ENCODE measurements at places on chromosomes 2 and 18. TPM values are rescaled to one million over a fixed set of nuclear protein-coding genes. Genes with fewer than 3 reads are reported as not detected.

DNA sequence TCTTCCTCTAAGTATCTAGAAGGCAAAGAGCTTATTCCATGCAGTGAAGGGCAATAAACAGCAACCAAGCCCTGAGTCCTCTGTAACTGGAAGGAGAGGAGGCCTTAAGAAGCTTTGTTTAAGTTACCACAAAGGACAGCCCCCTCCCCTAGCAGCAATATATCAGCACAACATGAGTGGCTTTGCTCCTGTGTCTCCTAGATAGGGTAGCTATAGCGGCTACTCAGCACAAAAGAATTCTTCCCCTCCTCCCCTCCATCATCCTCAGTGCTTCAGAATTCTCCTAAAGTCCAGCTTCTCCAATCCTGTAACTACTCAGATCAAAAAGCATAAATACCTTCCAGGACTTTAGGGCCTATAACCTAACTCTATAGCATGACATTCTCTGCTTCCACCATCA is 16.5 kb downstream of the SUMO1 start:
- peak; percentile 33 for DNase-seq

DNA sequence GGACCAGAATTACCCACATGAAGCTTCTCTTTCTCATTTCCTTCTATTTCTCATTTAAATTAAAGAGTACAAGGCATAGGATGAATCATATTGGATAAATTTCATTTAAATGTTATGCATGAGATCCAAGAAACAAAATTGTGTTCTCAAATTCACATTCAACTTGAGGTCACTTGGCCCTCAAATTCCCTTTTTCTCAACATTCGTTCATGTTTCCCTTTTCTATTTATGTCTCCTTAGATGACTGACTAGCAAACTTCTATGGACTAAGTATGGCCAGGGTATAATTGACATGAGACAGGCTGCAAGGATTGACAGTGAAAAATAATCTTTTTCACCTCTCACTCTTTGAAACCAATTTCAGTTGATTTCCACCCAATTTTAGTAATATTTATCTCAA is 4.0 kb upstream of the LDLRAD4 start:
- DNase-seq = no peak

DNA sequence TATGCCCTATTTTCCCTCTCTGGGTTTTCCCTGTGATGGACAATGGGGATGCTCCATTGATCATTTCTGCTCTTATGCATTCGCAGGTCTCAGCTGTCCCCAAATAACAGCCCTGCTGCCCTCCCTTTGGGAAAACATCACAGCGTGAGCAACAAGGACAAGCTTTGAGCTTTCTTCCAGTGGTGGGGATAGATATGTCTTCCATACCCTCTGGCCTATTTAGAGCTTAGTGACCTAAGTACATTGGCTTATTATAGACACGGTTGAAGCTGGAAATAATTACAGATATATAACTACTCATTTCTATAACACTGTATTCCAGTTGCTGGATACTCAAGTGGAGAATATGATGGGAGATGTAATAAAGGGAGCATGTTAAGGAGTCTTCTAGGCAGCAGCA is 304.3 kb upstream of the MGAT5 start:
- no peak for DNase-seq

DNA sequence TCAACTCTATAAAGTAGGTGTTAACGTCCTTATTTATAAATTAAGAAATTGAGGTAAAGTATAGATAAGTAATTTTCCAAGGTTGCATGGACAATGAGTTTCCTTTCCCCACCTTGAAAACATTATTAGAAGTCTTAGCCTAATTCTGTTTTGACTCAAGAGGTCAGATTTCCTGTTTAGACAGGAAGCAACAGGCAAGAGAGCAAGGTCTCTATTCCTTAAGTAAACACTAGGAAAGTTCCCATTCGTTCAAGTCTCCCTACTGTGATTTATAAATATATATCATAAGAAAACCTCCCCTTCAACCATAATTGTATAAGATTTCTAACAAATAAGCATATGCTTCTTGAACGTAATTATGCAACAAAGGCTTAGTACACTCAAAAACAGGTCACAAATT is 40.3 kb downstream of the CLASP1 start:
- DNase-seq = no peak

DNA sequence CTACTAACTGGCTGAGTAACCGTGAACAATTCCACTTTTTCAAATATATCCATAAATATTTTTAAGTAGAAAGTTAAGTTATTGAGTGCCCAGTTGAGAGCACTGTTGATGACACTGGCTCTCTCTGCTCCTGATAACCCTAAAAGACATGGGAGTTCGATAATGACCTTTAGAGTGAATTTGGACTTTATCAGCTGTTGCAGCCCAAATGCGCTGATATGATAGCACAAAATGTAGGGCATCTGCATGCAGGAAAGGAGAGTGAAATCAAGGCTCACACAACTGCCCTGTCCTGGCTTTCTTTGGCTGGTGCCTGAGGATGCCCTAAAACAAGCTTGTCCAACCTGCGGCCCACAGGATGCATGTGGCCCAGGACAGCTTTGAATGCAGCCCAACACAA is 60.0 kb upstream of the ALK start:
- DNase-seq = no peak

GRCh38 chr2:188443207-188443606 is 151.5 kb downstream of the GULP1 start:
- DNase-seq = no peak

DNA sequence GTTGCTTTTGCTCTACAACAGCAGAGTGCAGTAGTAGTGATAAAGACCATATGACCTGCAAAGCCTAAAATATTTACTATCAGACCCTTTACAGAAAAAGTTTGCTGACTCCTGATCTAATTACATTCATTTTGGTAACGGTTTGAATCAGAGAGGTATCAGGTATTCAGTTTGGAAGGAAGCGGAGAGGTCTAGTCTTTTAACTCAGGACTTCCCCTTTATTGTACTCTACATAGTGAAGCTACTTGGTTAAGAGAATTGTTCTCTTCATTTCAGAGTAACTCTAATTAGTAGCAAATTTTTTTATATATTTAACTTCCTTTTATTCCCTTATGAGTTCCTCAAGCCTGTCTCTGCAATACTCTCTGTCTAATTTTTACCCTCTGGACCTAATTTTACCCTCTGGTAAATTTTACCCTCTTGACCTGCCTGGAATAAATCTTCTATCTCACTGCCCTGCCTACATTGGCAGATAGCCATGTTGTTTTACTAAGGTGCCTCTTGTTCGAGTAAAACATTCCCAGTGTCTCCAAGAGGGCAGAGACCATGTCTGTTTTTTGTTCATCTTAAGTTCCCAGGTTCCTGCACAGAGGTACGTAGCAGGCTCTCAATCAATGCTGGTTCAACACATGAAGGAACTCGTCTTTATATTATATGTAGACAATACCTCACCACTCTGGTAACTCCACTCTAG is 170.6 kb downstream of the DNAH6 start:
- no peak for DNase-seq

DNA sequence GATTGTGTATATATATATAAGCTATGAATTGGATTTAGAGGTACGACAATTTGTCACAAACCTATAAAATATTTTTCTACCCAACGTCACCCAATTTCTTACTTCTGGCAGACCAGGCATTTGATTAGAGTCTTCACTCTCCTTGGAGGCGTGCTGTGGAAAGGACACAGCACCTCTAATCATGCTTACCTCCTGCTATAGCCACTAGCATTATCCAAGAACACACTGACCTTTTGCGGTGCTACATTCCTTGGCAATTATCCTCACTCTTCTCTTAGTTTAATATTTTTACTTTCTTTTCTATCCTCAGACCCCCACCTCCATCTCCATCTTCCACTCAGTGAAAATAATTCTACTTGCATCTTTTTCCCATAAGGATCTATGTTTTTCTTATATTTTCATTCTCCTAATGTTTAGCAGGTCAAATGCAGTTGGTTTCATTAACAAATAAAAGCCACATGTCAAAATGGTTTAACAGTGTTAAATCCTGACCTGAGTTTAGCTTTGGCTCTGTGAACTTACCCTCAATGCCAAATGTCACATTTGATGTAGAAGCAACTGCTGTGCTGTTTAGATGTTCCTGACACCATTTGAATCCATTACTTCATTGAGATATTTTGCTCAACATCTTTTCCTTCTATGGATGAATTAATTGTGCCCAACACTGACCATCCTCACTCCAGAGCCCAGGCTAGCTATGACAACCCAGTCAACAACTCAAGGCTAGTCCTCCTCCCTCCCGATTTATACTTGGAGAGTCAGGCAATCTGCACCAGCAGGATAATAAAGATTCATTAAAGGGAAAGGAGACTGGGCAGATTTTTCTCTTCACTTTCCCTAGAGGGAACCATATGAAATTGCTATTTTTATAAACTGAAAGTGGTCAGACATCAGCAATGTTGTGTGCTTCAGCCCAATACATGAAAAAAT is 240.5 kb downstream of the MREG start:
- DNase-seq = no peak

- no peak for DNase-seq
These were observed 487.6 kb downstream of the THSD7B start for GRCh38 chr2:137252934-137253333.

DNA sequence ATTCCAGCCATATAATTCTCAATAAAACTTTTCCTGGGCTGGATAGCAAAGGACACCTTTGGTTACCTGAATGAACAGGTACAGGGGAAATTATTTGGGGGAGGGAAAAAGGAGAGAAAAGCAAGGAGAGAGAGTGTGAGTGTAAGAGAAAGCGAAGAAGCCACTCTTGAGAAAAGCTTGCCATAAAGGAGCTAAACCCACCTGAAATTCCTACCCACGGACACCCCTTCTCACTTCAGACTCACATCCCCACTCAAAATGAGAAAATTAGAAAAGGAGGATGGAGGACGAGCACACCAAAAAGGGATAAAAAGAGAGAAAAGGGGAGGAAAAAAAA is 354 bp downstream of the ZEB2 start:
- DNase-seq = no peak

- no peak for DNase-seq
These were observed 33.6 kb upstream of the CD28 start for GRCh38 chr2:203672856-203673255.

- no peak for DNase-seq
These were observed 39.6 kb downstream of the PTPN2 start for GRCh38 chr18:12844391-12844790.

DNA sequence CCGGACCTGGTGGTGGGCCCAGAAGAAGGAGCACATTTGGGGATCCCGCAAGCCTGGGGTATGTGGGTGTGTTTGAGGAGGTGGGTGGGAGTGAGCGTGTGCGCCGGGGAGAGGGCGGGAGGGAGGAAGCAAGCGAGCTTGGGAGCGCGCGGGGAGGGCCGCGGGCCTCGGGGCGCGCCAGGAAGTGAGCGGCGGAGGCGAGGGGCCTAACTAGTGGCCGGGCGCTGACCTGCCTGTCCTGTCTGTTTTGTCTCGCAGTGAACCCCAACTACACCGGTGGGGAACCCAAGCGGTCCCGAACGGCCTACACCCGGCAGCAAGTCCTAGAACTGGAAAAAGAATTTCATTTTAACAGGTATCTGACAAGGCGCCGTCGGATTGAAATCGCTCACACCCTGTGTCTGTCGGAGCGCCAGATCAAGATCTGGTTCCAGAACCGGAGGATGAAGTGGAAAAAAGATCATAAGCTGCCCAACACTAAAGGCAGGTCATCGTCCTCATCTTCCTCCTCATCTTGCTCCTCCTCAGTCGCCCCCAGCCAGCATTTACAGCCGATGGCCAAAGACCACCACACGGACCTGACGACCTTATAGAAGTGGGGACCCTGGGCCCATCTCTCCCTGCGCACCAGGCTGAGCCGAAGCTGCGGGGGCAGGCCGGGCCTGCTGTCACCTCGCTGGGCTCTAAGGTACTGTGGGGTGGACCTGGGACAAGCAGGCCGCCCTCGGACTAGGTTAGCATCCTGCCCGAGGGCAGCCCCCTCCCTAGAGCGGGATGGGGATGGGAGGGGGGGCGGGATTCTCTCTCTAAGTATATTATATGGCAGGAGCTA is 1.2 kb downstream of the HOXD4 start:
- DNase-seq = peak; percentile 73

DNA sequence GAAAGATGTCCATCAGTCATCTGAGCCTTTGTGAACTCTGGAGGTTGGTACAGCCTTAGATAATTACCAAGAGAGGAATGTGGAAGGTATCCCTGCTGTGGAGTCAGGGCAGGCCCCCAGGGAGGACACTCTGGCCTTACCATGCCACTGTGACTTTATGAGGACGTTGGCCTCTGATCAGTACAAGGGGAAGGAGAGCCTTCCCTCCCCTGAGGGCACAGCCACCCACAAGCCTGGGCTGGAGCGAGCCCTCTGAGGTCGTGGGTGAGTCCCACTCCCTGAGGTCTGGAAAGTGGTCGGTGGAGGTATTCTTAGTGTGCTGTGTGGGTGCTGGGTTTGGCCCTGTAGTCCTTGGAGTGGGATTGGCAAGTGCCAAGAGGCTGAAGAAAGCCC is 91.6 kb downstream of the STPG4 start:
- no peak for DNase-seq

GRCh38 chr18:34350778-34351177 is 126.1 kb upstream of the NOL4 start:
- DNase-seq = no peak

- DNase-seq = no peak
These were observed 118.8 kb downstream of the SETBP1 start for GRCh38 chr18:44799382-44799906.

DNA sequence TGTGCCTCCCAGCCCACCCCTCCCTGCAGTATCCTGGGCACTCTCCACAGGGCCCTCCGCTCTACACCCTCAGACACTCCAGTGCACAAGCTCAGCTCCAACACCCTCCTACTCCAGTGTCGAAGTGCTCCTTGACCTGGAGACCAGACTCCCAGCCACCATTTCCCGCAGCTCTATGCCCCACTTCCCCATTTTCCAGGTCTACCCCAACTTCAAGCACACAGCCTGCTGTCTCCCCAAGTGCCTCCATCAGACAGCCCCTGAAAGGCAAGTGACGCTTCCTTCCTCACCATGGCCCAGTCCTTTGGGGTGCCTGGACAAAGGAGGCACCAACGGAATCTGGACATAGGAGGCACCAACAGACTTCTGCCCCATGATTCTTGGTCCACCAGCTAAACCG is 7.2 kb downstream of the PASK start:
- DNase-seq = no peak

GRCh38 chr18:26540043-26540628 is 8.2 kb downstream of the KCTD1 start:
- DNase-seq = no peak

HOXD13 gene
- total RNA-seq = 0.07 TPM

AGFG1 gene
- 116 TPM for total RNA-seq

CAPN13 gene
- total RNA-seq = 2.3 TPM

CCNT2 gene
- total RNA-seq = 30.1 TPM

KCNJ3 gene
- total RNA-seq = 0.28 TPM

NMS gene
- not detected for total RNA-seq

PDE11A gene
- 1.2 TPM for total RNA-seq

DSG1 gene
- not detected for total RNA-seq

PSMA8 gene
- not detected for total RNA-seq

C2orf80 gene
- not detected for total RNA-seq

ATOH8 gene
- total RNA-seq = 1.1 TPM

FLACC1 gene
- not detected for total RNA-seq

FAP gene
- total RNA-seq = not detected

RTP5 gene
- total RNA-seq = not detected

PUS10 gene
- total RNA-seq = 3.4 TPM

Data from H7 (cell line).